Fibroblast of skin of left quadriceps (primary cell): ENCODE measurements at places on chromosomes 6 and 20.

DNA sequence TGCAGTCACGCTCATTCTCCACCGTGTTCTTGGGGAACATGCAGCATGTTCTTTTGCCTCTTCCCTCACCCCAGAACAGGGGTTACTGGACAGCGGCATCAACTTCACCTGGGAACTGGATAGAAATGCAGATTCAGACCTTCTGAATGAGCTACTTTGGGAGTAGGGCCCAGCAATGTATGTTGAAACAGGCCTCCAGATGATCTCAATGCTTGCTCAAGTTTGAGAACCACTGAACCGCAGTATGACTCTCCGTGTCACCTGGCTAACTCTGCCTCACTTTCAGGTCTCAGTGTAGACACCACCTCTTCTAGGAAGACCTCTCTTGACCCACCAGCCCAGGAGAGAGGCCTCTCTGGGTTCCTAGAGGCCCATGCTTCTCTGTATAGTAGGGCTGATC is 4.9 kb downstream of the TRIB3 start:
- no peak for DNase-seq

- no peak for DNase-seq
These were observed 38.3 kb downstream of the ARHGAP18 start for GRCh38 chr6:129671442-129672340.

DNA sequence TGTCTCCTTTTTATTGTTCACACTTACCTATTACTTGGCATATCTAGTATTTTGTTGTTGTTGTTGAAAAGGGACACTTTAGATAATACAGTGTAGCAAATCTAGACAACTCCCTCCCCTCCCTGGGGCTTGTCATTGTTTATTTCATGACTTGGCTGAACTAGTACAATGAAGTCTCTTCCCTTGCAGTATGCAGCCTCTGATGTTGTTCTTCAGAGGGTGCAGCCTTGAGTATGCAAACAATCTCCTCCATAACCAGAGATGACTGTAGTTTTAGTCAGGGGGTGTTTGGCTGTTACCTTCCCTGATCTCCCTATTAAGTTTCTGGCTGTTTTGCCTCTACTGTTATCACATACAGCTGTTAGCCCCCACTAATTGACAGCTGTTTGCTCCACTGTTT is 315.4 kb upstream of the RUNX2 start:
- no peak for DNase-seq

- no peak for DNase-seq
These were observed 706 bp upstream of the SNX14 start for GRCh38 chr6:85594197-85594930.

DNA sequence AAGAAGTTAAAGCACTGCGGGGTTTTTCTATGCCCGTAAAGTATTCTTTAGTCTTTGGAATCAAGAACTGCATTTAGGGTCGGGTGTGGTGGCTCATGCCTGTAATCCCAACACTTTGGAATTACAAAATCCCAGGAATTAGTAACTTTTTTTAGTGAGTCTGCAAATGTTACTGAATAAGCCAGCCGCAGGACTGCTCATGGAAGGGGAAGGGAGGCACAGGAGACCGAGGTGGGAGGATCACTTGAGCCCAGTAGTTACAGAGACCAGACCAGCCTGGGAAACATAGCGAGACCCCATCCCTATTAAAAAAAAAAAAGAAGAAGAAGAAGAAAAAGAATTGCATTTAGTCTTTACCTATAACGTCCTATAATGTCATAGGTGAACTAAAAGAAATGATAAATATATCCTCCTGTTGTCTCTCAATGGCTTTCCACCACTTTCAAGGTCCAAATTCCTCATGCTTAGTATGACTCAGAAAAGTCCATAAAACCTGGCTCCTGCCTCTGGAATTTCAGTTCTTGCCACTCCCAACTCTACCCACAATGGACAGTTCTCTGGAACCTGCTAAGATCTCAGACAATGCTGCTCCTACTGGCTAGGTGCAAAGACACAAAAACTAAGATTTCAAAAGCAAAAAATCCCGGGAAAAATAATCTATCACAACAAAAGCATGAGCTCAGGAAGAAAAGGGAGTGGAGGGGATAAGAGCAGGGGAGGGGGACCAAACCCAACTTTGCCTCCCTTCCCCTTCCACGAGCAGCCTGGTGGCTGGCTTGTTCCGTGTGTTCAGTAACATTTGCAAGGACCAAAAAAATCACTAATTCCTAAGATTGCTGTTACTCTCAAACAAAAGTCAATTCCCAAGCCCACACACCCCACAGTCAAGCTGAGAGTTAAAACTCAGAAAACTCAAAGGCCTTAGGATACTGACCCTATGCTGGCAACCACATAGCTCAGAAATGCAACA is 39.0 kb downstream of the B4GALT5 start:
- peak; percentile 29 for DNase-seq

DNA sequence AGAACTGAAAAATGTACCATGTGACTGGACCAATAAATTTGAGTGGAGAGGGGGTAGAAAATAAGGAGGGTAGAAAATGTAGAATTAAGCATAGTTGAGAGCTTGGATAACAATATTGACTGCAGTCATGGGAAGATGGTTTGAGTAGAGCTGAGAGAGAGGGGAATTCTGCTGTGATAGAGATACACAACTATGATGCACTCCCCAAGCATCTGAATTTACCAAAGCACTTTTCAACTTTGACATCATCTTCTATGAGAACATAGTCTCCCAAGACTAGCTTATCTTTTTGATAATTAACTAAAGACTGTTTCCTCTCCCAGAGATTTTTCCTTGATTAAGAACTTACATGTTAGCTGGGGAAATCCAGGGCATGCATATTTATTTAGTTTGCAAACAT is 103.1 kb downstream of the TNFRSF21 start:
- DNase-seq: no peak

GRCh38 chr6:167750956-167751358 is 75.8 kb upstream of the AFDN start:
- no peak for DNase-seq

DNA sequence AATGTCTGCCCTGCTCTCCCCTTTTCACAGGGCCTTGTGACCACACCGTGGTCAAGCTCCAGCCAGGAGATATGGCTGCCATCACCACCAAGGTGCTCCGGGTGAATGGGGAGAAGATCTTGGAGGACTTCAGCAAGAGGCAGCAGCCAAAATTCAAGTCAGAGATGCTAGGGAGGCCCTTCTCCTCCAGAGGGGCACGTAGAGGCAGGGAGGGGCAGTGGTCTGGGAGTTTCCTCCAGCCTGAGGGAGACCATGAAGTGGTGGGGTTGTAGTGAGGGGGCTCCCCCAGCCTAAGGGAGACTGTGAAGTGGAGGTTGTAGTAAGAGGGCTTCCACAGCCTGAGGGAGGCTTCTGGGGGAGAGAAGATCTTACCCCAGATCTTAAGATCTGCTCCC is 4.0 kb downstream of the DXO start:
- DNase-seq: no peak

- DNase-seq: no peak
These were observed 98.1 kb downstream of the SLC24A3 start for GRCh38 chr20:19310541-19310940.
